Fibroblast of skin of left biceps (primary cell): ENCODE measurements at places on chromosomes 12 and 14.

DNA sequence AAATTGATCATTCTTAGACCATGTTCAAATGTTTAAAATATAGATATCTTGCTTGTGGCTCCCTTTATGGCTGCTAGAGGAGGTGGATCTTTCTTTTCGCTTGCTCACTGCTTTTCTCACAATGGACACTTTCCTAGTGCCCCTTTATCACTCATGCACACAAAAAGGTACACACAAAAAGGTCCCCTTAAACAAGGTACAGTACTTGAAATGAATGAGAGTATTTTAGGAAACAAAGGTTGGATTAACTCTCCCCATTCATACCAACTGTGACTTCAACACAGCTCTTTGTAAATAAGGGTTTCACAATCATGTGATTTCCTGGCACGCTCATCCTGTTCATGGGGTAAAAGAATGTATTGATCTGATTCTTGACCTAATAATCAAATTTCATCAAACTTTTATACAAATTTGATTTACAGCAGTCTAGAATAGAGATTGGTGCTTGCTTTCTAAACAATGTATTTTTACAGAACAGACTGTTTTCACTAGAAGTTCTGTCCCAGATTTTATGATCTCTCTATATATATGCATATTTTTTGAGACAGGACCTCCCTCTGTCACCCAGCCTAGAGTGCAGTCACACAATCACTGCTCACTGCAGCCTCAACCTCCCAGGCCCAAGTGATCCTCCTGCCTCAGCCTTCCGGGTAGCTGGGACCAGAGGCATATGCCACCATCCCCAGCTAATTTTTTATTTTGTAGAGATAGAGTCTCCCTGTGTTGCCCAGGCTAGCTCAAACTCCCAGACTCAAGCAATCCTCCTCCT lies 34.4 kb upstream of the EPS8 start:
- DNase-seq: no peak

- DNase-seq: no peak
These were observed 66.5 kb upstream of the GZMB start for GRCh38 chr14:24700511-24700910.

- DNase-seq: no peak
These were observed 7.4 kb upstream of the SLC25A29 start for GRCh38 chr14:100313464-100314230.

DNA sequence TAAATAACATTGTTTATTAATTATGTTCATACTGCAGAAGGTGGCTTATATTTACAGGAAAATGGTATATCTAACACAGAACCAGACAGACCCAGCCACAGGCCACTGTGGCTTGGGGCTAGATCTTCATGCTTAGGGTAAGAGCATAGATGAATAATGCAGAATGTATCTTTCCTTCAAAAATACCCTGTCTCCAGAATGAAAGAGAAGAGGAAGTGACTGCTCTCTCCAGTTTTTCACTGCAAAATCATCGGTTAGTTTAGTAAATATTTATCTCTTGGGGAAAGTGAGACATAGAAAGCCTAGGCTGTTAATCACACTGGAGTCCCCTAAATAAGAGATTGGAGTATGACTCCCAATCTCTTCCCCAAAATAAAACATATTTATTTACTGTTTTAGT lies 453.7 kb downstream of the NAV3 start:
- no peak for DNase-seq

- DNase-seq: no peak
These were observed 47.8 kb upstream of the MYF6 start for GRCh38 chr12:80659512-80660063.

- DNase-seq: no peak
These were observed 75.8 kb upstream of the CEP83 start for GRCh38 chr12:94535510-94535921.

GRCh38 chr14:91376547-91377477 lies 40.8 kb downstream of the CCDC88C start:
- DNase-seq: no peak

DNA sequence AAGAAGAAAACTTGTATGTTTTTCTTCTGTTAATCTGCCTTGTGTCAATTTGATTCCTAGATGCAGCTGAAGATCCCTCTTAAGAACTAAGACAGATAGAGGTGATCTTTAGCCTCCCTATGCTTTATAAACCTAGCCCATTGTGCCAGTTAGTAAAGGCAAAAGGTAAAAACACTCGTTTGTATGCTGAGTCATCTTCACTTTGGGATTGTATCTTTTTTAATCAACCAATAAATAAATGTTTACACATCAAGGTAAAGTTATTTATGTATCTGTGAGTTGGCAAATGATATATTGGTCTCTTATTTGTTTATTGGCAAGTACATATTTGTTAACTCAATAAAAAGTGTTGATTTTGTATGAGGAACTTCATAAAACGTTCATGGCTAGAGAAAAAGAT lies 165.9 kb upstream of the AMIGO2 start:
- DNase-seq: no peak

DNA sequence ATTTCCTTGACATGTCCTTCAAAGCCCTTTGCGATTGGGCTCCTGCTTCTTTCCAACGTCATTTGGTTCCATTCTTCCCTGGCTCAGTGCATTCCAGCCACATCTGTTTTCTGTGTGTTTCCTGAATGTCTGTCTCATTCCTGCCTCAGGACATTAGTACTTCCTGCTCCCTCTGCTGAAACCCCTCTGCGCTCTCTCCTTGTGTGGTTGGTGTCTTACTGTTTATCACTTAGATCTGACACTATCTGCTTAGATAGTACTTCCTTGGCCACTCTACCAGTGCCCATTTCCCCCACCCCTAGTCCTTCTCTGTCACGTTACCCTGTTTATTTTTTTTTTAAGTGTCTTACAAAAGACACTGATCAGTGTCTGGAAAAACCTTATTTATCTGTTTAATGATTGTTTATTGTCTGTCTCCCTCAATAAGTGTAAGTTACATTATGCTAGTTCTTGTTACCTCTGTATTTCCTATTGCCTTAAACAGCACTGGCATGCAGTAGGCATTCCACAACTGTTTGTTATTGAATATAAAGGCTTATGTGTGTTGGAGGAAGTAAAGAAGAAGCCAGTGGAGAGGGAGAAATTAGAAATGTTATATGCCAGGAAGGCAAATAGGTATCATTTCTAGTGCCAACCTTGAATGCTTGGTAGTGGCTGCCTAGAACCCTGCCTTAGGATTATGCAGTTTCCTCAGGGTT lies 21.5 kb downstream of the DYRK2 start:
- no peak for DNase-seq

- no peak for DNase-seq
These were observed 914.0 kb upstream of the FBXO33 start for GRCh38 chr14:40346275-40346674.

GRCh38 chr14:68679746-68680467 lies 113.0 kb downstream of the ZFP36L1 start:
- DNase-seq: no peak

GRCh38 chr14:63275611-63276010 lies 43.1 kb downstream of the GPHB5 start:
- DNase-seq: no peak

- DNase-seq: no peak
These were observed 1.4 kb downstream of the RNASE13 start for GRCh38 chr14:21033133-21033698.

- no peak for DNase-seq
These were observed 84.7 kb downstream of the NTF3 start for GRCh38 chr12:5516371-5517241.

GRCh38 chr14:100755649-100756048 lies 29.0 kb downstream of the DLK1 start:
- no peak for DNase-seq

DNA sequence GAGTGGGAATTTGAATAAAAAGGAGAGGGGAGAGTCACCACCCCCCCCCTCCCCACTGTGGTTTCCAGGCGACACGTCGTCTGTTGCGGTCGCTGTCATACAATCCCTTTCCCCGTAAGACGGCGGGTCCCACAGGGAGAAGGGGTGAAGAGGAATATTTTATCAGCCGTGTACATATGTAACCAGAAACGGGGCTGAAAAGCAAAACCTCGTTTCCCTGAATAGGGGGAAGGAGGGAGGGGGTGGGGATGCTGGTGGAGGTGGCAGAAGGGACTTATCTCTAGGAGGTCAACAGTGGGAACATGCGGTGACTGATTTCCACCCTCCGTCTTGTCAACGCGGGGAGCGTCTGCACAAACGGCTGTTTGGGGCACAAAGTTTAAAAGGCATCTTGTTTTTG lies 171.4 kb downstream of the RBM19 start:
- DNase-seq: no peak

GRCh38 chr12:96670334-96670899 lies 181.0 kb downstream of the CFAP54 start:
- DNase-seq: no peak

DNA sequence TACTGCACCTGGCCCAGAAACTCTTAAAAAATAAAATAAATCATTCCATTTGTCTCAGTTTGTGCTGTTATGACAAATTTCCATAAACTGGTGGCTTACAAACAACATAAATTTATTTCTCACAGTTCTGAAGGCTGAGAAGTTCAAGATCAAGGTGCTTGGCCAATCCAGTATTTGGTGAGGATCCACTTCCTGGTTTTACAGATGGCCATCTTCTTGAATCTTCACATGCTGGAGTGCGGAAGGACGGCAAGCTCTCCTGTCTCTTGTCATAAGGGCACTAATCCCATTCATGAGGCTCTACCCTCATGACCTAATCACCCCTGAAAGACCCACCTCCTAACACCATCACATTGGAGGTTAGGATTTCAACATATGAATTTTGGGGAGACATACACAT lies 29.9 kb upstream of the MYBPC1 start:
- no peak for DNase-seq

GRCh38 chr12:131249246-131250027 lies 295.7 kb downstream of the ADGRD1 start:
- no peak for DNase-seq

DNA sequence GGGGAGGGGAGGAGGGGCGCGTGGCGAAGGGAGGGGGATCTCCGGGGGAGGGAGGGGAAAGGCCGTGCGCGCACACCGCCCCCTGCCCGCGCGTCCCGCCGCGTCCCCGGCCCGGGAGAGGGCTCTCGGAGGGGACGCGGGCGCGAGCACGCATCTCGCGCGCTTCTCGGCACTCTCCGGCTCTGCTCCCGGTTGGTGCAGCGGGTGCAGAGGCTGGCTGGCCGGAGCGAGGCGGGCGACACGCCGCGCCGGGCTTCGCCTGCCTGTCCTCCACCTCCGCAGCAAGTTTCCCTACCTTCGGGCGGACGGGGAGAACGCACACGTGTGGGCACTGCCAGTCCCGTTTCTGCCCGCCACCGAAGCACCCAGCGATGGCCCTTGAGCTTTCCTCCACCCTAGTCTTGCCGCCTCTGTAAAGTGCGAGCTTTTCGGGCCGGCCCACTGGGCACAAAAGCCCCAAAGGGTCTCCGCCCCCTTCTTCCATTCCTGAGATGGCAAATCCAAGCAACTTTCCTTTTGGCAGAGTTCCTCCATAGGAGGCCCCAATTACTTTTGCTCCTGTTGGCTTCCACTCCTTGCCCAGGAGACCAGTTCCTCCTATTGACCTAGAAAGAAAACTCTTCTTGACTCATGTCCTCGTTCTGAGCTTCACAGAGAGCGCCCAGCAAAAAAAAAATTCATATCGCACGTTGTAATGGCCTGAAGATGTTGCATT lies 363 bp upstream of the CSAD start:
- DNase-seq: peak; percentile 46

DNA sequence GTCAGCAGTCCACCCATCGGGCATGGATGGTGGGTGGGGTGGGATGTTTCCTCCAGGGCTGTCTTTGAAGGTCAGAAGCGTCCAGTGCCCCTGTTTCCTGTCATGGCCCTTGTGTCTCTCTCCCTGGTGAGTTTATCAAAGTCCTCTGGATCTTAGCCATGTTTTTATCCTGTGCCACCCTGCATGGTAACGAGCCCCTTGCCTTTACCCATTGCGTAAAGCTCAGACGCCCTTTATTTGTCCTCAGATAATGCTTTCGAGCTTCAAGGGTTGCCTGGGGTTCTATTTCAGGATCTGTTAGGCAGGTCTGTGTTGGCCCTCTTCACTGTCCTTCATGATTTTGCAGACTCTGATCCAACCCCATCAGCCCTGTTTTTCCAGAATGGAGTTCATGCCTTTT lies 172.9 kb downstream of the TSPAN9 start:
- no peak for DNase-seq

DNA sequence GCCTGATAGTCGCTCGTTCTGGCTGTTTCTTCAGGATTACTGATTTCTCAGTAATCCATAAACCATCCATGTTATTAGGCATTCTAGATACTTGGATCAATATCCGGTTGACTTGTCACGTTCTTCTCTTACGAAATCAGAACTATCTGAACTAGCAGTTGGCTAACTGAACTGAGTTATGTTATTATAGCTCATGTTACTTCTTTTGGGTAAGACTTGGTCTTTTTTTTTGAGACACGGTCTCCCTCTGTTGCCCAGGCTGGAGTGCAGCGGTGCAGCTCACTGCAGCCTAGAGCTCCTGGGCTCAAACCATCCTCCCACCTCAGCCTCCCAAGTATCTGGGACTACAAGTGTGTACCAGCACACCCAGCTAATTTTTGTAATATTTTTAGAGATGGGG lies 178.6 kb downstream of the PRKCH start:
- DNase-seq: no peak

- DNase-seq: no peak
These were observed 1.7 kb downstream of the CDK17 start for GRCh38 chr12:96398424-96399119.

DNA sequence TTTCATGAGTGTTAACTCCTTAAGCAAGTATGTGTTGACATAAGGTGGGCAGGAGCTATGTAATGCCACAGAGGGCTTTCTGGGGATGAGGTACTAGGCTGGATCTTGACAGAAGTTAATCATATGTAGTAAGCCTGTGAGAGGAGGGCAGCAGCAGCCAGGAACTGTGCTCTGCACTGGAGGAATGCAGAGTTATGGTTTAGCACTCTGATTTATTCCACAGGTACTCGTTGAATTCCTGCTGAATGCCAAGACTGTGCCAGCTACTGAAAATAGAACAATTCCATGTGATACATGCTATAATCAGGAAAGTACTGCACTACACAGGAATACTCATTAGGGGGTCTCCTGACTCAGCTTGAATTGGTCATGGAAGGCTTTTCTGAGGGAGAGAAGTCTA lies 58.7 kb downstream of the SUSD6 start:
- DNase-seq: no peak

DNA sequence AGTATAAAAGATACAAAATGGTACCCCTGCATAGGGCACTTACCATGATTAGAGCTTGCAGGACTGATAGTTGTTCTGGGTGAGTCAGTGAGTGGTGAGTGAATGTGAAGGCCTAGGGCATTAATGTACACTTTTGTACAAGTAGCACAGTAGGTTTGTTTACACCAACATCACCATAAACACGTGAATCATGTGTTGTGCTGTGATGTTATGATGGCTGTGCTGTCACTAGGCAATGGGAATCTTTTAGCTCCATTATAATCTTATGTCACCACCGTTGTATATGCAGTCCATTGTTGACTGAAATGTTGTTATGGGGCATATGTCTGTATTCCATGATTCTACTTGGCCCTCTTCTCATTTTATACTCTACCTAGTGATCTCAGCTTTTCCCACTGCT lies 11.8 kb downstream of the NUBPL start:
- no peak for DNase-seq

DNA sequence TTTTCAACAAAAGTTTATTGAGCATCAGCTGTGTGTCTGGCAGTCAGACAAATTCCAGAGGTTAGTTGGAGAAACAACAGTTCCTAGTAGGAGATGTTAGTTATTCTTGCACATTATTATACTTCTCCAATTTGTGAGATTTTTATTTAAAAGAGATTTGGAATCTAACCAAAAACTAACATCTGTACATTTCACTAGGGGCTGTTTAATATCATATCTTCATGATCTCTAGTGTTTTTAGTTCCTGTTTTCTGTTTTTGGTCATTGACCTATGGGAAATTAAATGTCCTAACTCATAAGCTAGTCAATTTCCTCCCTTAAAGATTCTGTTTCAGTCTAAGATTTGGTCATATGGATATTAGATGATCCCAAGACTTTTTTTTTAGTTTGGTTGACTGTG lies 34.1 kb upstream of the KLHDC2 start:
- DNase-seq: no peak
